Stimulated activated CD4-positive, alpha-beta T cell treated with anti-CD3 and anti-CD28 coated beads, Interleukin-2, amount 100 ng/mL, for 48 hours (primary cell): ENCODE measurements at places on chromosomes 11 and 22.
A peak's percentile ranks its signal among the peaks of the same experiment; 100 is the strongest.

DNA sequence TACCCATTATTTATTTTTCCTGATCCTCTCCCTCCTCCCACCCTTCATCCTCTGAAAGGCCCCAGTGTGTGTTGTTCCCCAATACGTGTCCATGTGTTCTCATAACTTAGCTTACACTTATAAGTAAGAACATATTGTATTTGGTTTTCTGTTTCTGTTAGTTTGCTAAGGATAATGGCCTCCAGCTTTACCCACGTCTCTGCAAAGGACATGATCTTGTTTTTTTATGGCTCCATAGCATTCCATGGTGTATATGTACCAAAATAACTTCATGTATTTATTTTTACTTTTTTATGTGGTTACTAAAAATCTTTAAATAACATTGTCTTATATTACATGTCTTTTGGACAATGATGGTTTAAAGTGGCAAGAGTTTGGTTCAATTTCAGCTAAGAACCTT is 15.2 kb downstream of the PDGFD start:
- DNase-seq, result no peak

DNA sequence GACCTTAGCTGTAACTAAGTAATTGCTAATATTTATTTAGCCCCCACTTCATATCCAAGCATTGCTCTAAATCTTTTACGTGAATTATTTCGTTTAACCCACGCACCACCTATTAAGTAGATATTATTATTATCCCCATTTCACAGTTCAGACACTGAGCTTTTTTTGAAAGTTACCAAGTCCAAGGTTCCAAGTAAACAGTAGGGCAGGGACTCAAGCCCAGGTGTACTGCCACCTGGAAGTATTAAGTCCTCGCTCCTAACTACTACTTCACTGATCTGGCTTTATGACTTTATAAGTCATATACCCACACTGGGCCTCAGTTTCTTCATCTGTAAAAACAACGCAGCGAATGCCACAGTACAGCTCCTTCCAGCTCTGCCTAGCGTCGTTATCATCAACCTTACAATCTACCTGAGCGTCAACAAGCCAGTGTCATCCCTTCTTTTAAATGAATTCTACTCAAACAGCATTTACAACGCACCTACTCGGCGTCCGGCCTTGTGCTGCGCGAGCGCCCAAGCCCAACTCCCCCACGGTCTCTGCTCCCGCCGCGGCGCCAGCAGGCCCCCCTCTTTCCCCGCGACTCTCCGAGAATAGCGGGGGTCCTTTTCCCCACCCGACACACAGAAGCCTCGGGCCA is 624 bp downstream of the TMEM41B start:
- DNase-seq, result peak; percentile 6

GRCh38 chr22:36901411-36902142 is 11.9 kb upstream of the CSF2RB start:
- no peak for DNase-seq

GRCh38 chr11:8757047-8757446 is 74.5 kb downstream of the RPL27A start:
- no peak for DNase-seq

GRCh38 chr11:90113541-90113940 is 20.9 kb upstream of the NAALAD2 start:
- DNase-seq, result no peak

GRCh38 chr11:12224537-12224893 is 114.1 kb downstream of the MICAL2 start:
- DNase-seq, result peak; percentile 76

- DNase-seq, result no peak
Observed at GRCh38 chr11:21396342-21397008, 727.1 kb downstream of the NELL1 start.

GRCh38 chr11:77046060-77046501 is 11.9 kb downstream of the B3GNT6 start:
- DNase-seq, result peak; percentile 51

DNA sequence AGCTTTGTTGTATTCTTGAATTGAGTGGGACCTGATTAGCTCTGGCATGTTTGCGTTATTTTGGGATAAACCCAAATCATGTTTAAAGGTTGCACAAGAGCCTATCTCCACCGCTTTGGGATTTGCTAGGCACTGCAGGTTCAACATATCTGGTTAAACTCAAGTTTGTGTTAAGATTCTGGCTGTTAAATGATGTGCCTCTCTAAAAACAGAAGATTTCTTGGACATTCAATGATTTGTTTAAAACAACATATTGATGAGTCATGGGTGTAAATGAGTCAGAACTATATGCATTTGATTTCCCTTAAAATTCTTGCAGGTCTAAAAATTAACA is 67.4 kb downstream of the AMOTL1 start:
- DNase-seq, result no peak

DNA sequence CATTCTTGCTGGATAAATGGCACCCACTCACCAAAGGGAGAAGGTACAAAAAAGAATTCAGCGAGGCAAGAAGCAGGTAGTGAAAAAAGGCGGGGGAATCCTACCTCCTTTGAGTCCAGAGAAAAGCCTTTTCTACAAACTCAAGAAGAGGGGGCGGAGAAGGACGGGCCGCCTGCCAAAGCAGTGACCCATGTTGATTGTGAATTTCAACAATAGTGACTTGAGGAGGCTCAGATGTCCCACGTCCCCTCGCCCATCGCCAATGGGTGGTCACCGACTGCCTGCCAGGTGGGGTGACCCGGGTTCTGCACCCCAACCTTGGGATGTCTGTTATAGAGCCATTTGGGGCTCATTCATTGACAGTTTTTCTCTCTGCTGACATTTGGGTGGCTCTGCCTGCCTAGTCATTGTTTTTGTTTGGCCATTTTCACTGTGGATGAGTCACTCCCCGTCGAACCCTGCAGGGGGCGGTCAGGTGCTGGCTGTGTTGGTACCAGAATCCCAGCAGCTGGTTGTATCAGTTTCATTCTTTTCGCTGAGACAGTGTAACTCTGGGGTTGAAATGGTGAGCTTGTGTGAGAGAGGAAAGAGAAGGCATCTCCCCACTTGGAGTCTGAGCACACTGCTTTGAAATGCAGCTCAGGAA is 163.4 kb upstream of the NCAM1 start:
- DNase-seq, result peak; percentile 5

GRCh38 chr22:23204125-23204488 is 23.8 kb downstream of the BCR start:
- DNase-seq, result no peak

- DNase-seq, result peak; percentile 39
Observed at GRCh38 chr11:73350908-73351636, 25.1 kb upstream of the RELT start.

DNA sequence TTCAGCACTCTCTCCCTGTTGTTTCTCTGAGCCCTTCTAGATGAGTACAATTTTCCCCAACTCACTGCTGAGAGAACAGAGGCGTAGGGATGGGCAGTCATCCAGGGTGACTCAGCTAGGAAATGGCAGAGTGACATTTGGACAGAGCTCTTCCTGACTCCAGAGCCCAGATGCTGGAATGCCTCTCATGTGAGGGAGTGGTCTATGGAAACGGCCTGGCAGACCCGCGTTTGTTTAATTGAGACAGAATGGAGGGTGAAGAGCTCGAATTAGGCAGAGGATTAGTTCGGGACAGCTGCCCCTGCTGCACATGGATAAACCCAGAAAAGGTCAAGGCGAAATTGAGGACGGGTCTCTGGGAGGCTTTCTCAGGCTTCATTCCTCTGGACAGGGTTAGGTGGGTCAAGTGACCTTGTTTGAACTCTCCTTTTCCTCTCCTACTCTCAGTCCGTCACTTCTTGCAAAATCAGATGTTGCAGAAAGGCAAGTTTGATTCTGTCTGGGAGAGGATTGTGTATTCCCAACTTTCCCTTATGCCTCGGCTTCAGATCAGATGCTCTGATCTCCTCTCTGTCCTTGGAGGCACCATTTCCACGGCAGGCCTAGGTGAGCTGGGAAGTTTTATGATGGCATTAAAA is 7.6 kb upstream of the LMO2 start:
- no peak for DNase-seq

DNA sequence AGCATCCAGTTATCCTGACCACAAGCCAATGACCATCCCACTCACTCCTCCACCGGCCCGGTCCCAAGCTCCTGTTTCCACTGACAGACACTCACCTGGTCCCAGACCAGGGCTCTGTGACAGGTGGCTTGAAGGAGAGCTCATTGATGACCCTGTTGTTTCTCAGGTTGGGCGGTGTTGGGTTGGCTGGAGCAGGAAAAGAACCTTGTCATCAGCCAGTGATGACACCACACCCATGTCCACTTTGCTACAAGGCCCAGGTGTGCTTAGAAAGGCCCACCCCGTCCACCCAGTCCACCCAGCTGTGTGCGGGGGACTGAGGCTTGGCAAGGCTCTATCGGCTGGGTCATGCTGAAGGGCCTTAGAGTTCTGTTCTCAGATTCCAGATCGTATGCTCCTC is 42.9 kb downstream of the GAB4 start:
- no peak for DNase-seq
